ENCODE measurements at places on chromosomes 13 and 19.

DNA sequence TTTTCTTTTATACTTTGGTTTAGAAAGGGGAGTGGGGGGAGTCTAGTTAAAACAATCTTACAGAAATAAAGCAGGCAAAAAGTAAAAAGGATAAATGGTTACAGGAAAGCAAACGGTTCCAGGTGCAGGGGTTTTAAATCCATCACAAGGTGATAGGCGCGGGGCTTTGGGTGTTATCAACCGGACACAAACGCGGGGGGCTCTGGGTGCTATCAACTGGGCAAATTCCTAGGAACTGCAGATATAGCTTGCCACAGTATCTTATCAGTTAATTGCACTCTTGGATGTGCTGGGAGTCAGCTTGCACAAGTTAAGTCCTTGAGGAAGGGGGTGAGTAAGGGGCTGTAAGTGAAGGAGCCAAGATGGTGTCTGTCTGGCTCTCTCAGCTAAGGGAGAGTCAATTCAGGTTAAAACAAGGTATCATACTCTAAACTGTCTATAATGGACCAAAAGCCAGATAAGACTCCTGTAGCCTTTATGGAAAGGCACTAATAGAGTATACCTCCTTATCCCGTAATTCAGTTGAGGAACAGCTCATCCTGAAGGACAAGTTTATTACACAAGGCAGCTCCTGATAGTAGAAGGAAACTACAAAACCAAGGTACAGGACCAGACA is 32.6 kb upstream of the ZSCAN5A start:
- DNase-seq: no peak

- no peak for DNase-seq
Measured at GRCh38 chr19:58014141-58014540, 11.5 kb upstream of the ZNF606 start.

DNA sequence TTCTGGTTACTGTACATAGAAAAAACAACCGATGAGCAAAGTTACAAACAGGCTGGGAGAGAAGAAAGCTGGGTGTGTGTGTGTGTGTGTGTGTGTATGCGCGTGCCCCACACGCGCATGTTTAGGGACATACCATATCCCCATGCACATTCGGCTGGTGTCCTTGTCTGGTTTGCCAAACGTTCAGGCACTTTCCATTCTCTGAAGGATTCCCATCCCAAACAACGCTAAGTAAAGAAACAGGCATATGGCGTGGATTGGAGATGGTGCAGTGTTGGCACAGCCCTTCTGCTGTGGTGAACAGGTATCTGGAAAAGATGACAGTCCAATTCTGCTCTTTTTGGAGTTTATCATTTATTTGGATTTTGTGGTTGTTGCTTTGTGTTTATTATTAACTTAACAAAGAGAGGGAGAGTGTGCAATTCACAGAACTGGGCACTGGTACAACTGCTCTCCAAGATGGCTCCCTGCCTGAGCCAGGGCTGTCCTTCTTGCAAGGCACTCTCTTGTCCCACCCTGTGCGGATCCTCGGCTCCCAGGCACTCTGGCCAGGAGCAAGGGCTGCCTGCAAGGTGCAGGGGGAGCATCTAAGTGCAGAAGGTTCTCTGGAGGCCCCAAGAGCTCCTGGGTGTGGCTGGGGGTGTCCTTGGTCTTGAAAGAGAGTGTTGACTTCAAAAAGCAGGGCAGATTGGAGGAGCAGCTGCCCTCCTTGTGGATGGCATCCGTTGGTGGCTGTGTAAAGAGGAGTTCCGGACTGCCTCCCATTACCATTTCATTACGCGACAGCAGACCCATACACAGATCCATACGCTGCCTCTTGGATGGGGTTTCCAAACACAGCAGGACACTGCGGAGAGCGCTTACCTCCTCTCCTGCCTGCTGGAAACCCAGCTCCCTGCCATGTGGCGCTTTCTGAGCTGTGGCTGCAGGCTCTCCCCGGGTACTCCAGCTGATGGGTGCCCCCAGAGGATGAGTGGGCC is 263.1 kb downstream of the ZNF536 start:
- DNase-seq: no peak

- DNase-seq: no peak
Measured at GRCh38 chr13:19695428-19695827, 62.0 kb downstream of the MPHOSPH8 start.

DNA sequence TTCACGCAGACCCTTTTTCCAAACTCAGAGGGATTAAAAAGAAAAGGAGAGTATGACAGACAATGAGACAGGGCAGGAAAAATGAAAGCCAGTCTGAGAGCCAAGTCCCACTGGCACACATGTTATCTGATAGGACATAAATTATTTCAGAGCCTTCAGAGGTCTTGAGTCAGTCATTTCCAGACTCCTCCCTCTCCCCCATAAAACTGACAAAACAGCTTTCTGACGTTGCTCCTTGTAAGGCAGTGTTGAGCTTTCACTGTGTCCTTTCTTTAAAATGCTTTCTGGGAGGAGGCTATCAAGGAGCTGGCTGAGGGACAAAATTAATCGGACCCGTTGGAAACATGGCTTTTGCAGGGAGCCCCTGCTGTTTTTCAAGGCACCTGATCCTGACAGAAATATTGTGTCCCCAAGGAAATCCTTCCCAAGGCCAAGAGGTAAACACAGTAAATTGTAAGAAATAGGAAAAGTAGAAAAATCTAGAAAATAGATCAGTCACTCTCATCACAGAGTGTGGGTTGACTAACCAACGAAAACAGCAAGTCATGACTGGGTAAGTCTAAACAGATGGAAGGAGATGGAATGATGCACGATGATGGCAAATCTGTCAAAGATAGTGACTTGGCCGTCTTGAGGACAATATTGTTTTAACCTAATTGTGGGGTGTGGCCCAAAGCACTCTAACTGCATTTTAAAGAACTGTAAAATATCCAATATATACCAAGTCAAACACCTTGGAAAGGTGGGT is 89.7 kb downstream of the DCT start:
- DNase-seq: no peak

GRCh38 chr19:2064395-2064787 is 13.3 kb upstream of the MKNK2 start:
- no peak for DNase-seq

DNA sequence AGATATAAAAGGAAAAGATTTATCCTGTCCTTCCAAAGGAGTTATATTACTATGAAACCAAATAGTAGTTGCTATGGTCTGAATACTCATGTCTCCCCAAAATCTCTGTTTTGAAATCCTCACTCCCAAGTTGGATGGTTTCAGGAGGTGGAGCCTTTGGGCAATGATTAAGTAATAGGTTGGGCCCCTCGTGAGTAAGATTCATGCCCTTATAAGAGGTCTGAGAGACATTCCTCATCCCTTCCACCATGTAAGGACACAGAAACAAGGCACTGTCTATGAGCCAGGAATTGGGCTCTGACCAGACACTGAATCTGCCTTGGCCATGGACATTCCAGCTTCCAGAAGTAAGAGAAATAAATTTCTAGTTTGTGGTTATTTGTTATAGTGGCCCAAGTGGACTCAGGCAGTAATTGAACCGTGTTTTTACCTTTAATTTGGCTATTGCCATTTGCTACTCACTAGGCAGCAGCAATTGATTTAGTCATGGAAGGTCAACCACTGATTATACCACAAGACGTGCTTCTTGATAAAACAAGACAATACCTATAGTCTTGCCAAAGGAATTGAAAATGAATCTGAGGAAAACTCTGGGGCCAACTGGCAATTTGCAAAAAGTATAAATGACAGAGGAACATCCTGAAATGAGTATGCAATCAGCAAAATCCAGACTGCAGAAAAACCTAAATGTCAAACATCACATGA is 717.4 kb upstream of the SPRY2 start:
- DNase-seq: no peak

DNA sequence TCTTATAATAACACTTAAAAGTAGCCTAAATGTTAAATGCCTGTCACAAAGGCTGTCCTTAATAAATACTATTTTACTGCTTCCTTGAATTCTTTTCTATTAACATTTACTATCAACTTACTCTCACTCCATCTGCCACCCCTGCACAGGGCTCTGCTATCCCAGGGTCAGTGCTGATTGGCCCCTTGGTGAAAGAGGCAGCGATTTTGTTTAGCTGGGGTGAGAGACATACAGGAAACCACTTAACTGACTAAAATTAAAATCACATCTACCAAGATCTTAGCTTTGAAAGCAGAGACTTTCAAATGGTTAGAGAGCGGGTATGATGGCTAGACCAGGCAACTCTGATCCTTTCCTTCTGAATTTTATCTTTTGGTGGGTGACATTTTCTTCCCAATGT is 149.9 kb upstream of the HTR2A start:
- no peak for DNase-seq

DNA sequence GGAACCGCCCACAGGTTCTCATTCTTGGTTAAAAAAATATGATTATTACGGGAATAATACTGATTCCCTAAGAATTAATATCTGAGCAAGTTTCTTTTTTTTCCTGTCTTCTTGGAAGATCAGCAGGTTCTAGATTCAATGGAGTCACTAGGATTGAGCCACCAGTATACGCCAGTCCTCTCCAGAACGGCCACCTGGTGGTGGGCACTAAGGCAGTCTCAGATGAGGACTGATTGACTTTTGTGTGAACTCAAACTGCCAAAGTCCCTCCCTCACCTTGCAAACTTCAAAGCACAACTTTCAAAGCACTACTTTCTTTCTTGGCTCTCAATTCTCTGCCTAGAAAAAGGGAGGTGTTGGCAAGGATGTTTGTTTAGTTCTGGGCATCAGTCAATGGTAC is 33.3 kb upstream of the ALOX5AP start:
- no peak for DNase-seq

DNA sequence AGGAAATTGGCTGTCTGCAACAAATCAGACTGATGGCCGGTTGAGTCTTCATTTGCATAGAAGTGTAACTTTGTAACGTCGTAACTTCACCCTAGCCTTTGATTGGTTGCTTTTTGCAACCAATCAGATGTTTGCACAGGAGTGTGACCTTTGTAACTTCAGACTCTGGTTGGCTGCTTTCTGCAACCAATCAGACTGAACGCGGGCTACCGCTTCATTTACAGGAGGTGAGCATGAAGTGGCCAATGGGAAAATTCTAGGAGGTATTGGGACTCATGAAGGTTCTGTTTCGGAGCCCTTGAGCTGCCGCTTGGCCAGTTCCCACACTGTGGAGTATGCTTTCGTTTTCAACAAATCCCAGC is 441 bp upstream of the ZNF559 start:
- no peak for DNase-seq

- no peak for DNase-seq
Measured at GRCh38 chr13:110302997-110303396, 4.0 kb downstream of the COL4A1 start.

- DNase-seq: no peak
Measured at GRCh38 chr19:56537442-56537841, 1.3 kb upstream of the ZFP28 start.

DNA sequence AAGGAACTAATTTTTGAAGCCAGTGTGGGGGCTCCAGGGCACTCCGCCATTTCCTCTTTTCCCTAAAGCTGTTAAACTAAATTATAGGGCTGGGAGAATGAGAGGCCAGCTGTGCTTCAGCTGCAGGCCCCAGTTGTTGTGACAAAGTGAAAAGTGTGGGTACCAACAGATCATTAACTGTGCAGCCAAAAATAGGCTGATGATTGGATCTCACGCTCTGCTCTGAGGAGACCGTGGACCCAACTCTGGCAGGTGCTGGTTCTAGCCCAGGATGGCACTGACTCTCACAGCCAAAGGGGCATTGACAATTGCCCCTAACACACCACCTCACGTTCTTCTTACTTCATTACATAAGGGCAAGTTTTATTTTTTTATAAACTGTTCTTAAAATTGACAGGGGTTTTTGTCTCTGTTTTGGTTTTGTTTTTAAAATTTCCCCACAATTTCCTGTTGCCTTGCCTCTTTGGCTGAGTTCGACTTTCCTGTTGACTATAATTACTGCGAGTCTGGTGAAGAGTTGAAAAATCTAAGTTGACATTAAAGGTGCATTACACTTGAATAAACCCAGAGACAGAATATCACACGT is 391.0 kb downstream of the FGF9 start:
- DNase-seq: peak; percentile 57

- no peak for DNase-seq
Measured at GRCh38 chr19:4728871-4729270, 5.2 kb upstream of the DPP9 start.

GRCh38 chr13:48662226-48662625 is 8.5 kb downstream of the CYSLTR2 start:
- DNase-seq: no peak

GRCh38 chr19:16197188-16197621 is 506 bp upstream of the AP1M1 start:
- DNase-seq: no peak

DNA sequence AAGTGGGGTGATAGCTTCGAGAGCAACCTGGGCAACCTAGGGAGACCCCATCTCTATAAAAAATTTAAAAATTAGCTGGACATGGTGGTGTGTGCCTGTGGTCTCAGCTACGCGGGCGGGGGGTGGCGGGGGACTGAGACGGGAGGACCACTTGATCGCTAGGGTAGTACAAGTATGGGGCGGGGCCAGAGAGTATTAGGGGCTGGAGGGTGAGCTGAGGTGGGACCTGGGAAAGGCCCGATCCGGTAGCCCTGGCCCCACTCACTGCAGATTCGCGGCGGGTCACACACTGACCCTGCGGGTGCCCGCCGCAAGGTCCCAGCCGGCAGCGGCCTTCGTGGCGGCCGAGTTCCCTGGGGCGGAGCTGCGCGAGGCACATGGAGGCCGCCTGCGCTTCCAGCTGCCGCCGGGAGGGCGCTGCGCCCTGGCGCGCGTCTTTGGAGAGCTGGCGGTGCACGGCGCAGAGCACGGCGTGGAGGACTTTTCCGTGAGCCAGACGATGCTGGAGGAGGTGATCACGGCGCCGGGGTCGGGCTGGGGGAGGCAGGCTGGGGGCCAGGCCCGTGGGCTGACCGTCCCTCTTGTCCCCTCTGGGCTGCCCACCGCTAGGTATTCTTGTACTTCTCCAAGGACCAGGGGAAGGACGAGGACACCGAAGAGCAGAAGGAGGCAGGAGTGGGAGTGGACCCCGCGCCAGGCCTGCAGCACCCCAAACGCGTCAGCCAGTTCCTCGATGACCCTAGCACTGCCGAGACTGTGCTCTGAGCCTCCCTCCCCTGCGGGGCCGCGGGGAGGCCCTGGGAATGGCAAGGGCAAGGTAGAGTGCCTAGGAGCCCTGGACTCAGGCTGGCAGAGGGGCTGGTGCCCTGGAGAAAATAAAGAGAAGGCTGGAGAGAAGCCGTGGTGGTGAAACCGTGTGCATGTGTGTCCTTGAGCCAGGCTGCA is 2.0 kb upstream of the ARHGAP45 start:
- DNase-seq: peak; percentile 45

DNA sequence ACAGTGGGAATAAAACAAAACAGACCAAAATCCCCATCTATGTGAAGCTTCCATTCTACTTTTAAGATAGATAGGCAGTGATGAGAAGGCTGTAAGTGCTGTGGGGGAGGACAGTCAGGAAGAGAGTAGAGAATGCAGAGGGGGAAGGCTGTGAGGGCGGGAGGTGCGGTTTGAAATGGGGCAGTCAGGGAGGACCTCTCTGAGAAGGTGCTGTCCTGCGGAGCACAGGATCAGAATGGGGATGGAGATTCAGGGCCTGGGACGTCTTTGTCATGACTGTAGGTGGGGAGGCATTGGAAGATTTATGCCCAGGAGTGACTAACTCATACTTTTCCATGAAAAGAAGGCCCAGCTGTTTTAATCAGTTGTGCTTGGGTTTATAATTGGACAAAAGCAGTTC is 3.9 kb upstream of the GPR183 start:
- DNase-seq: no peak
